ENCODE measurements at places on chromosomes 1 and 21.
A peak's percentile ranks its signal among the peaks of the same experiment; 100 is the strongest.

DNA sequence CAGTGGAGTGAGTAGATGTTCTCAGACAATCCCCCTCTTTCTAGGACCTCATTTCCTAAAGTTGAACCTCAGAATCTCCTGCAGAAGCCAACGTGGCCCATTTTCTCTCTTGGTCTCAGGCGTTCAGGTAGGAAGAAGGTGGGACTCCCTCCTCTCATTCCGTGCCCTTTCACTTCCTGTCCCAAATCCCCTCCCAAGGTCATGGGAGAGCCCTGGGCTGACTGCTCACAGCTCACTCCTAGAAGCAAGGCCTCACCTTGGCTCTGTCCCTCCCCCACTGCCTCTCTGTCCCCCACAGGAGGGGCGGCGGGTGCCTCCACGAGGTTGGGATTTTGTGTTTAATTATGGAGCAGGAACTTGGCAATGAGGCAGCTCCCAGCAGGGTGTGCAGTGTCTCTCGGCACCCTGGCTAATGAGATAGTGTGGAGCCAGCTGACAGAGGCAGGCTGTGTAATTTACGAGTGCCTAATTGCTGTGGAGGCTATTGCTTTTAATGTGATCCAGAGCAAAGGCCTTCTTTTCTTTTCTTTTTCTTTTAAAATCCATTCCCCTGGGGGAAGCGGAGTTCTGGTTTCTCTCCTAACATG lies 9.1 kb upstream of the CDK18 start:
- DNase-seq, result peak; percentile 62

DNA sequence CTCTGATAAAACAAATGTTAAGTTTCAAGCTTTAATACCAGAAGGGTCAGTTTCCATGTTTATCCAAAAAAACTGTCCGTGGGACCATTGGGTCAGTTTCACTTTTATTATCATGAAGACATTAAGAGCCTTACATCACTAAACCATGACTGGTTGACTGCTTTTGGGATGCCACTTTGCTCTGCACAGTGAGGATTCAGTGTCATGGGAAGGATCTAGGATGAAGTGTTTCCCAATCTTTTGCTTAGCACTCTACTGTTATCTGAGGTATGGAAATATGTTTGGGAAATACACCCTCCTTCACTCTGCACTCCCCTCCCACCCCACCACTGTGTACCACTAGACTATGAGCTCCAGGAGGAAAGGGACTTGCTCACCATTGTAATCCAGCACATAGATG lies 16.3 kb downstream of the RPS6KC1 start:
- DNase-seq, result no peak

DNA sequence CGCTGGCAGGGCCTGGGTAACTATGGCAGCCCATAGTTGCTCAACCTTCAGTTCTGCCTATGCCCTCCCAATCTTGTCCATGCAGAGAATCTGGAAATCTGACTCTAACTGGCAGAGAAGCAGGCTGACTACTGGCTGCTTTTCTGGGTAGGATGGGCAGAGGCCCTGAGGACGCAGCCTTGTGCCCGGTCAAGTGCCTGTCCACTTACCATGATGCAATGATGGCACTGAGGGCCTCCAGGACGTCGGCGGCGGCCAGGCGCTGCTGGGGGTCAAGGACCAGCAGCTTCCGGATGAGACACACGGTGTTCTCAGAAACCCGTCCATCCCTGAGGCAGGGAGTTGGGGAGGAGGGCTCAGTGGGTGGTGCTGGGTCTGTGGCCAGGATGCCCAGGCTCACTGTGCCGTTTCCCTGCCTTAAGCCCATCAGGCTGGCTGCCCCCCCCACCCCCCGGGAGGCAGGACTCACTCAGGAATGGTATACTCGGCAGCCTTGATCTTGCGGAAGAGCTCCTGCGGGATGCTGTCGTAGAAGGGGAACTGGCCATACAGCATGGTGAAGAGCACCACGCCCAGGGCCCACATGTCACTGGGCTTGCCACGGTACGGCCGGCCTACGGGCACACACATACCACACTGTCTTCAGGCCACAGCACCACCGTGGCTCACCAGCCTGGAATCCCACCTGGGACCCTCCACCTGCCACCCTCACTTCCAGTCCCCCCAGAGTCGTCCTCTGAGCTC lies 20.4 kb upstream of the EVA1B start:
- no peak for DNase-seq

GRCh38 chr1:154992721-154993571 lies 440 bp upstream of the LENEP start:
- no peak for DNase-seq

DNA sequence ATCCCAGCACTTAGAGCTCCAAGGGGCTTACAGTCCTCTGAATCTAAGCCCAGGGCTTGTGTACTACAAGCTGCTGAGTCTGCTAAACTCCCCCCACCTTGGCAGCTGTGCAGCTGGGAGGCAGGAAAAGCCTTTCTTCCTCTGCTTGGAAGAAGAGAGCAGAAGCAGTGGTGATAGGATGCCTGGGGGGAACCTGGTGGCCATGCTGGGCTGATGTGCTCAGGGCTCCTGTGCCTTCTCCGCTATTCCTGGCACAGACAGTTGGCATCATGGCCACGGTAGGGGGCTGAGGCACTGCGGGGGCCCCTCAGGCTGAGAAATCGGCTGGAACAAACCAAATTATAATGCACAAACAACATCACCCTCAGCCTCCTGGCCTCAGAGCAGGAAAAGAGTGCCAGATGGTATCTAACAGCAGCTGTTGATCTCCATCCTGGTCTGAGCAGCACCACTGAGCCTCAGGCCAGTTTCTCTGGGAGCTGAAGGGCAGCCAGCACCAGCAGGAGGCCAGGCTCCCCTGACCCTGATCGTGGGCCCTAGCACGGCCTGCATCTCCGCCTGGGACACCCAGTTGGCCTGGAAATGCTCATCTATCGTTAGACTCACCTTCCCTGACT lies 35.8 kb downstream of the ECE1 start:
- DNase-seq, result peak; percentile 55

DNA sequence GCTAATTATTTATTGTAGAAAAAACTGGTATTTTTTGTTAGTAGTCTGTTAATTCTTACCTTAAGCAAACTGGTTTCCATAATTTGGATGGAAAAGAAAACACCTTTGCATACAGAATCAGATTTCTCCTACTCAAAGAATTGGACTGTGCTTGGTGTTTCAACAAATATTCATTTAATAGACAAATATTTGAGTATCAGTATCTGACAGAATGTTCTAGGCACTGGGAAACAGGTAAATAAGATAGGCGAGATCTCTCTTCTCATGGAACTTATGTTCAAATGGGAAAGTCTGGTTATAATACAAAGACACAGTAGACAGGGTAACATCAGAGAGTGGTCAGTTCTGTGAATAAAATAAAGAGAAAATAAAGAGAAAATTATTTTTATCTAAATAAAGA lies 119.9 kb downstream of the NOS1AP start:
- DNase-seq, result no peak

GRCh38 chr1:38006008-38006828 lies 904 bp upstream of the FHL3 start:
- no peak for DNase-seq

GRCh38 chr1:205380882-205381281 lies 24.2 kb upstream of the KLHDC8A start:
- no peak for DNase-seq

GRCh38 chr21:42702720-42703119 lies 49.3 kb downstream of the PDE9A start:
- DNase-seq, result no peak

GRCh38 chr1:193313354-193314140 lies 127.1 kb upstream of the B3GALT2 start:
- no peak for DNase-seq

DNA sequence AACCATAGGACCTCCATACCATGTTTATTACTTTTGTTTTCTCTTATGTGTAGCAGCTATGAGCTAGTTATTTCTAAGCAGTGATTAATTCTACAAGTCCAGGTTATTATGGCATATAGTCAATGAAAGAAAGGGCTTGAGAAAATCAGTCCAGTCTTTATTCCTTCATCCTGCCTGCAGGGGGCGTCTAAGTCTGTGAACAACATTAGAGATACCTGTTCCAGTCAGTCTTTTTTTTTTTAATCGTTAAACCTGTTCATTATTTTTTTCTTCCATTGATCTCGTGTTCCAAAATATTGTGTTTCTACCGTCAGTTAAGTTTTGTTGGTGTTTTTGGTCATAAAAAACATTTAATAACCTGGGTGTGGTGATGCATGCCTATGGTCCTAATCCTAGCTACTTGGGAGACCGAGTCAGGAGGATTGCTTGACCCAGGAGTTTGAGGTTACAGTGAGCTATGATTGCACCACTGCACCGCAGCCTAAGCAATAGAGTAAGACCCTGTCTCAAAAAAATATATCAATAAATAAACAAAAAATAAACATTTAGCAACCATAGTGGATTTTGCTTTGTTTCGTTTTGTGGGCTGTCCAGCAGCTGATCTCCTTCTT lies 29.4 kb upstream of the CD2 start:
- no peak for DNase-seq

DNA sequence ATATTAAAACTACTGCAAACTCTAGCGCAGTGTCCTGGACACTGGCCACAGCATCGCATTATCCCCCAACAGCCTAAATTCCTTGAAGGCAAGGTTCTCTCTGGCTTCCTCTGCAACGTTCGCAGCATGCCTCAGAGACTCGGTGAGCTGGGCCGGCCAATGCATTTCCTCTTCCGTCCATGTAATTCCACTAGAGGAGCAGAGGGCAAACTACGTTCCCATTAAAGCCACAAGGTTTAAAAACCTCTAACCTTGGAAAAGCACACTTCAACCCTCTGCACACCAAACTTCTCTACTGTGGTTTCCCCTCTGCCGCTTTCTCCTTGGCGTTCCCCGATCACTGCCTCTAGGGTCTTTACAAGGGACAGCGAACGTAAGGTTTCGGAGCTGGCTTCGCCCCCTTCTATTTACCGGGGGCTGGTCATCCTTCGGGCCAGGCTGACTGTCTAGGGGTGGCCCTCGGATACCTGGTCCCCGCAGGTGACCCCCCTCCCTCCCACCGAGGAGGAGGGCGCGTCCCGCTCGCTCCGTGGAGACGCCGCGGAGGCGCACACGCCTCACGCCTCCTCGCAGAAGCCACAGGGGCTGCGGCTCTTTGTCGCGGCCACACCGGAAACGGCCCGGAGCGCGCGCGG lies 456 bp upstream of the SMYD2 start:
- peak; percentile 66 for DNase-seq

DNA sequence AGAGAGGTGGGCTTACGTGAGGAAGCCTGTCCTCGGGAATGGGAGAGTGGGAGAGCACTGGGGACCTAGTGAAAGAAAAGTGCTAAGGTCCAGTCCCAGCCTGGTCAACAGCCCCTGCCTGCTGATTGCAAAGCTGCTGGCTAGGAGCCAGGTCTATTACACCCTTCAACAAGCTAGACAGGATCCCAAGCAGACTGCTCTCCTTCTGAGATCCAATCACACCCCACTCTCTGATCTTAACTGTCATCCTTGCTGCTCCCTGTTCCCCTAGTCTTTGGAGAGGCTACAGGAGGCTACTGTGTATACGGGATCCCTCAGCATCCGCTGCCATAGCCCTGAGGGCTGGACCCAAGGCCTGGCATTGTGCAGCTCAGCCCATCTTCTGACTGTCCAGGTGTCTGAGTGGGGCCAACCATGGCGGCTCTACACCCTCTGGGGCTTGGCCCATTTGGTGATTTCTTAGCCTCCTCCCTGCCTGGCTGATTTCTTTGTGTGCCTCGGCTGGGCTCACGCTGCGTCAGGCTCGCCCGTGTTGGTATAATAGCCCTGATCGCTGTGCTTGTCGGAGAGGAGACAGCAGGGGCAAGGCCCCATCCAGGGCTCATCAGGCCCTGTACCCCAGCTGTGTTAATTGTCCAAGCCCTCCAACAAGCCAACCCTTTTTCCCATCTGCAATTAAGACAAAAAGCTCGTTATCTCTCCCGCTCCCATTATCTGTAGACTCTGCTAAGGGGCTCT lies 43.9 kb downstream of the NAV1 start:
- peak; percentile 56 for DNase-seq

DNA sequence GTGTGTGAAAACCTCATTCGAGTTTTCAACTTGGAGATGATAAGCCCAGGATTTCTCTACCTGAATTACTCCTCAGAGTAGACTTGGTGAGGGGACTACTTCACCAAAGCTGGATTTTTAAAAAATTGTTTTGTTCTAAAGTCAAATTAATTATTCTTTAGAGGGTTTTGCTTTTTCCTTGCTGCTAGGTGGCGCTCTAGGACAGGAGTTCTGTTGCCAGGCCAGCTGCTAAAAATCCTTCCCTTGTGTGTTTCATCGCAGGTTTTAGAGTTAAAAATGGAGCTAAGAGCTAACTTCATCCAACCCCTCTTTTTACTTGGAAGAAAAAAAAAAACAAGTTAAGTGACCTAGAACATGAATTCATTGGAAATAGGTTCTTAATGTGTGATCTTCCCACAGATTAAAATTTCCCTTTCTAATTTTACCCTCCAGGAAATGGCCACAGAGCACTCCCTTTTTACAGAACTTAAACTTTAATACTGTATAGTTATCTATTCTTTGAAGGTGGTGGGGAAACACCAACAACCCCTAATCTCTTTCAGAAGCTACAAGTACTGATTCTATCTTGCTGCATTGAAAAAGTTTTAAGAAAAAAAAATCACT lies 36.7 kb upstream of the FAM163A start:
- DNase-seq, result peak; percentile 54

- DNase-seq, result no peak
Measured at GRCh38 chr1:39675220-39675619, 3.3 kb upstream of the NT5C1A start.

DNA sequence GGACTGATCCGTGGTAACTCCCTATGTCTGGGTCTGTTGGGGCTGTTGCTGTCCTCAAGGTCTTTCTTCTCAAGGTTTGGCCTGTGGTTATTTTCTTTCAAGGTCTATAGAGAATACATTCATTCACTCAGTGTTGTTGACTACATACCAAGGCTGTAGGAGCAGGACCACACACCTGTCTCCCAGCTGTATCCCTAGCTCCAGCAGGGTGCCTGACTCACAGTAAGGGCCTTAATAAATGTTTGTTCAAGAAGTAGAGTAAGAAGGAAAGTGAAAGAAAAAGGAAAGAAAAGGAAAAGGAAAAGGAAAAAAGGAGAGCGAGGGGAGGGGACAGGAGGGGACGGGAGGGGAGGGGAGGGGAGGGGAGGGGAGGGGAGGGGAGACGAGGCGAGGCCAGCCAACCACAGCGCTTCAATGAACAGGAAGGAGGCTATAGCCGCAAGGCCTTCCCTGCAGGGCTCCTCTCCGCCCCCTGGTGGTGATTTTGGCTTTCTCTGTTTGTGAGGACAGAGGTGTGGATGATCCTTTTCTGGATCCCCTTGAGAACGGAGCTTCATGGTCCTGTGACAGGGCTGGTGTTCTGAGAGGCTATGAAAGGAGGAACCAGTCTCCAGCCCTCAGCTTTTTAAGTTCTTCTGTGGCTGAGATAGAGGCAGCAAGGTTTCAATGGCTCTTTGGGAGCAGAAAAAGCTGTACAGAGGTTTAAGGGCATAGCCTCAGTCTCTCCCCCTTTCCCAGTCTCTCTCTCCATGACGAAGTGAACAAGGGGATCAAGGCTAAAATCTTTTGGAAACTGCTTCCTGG lies 30.6 kb upstream of the LCE5A start:
- DNase-seq, result peak; percentile 70
